ELF-1 (cell line): ENCODE measurements at places on chromosomes 16 and 17.

DNA sequence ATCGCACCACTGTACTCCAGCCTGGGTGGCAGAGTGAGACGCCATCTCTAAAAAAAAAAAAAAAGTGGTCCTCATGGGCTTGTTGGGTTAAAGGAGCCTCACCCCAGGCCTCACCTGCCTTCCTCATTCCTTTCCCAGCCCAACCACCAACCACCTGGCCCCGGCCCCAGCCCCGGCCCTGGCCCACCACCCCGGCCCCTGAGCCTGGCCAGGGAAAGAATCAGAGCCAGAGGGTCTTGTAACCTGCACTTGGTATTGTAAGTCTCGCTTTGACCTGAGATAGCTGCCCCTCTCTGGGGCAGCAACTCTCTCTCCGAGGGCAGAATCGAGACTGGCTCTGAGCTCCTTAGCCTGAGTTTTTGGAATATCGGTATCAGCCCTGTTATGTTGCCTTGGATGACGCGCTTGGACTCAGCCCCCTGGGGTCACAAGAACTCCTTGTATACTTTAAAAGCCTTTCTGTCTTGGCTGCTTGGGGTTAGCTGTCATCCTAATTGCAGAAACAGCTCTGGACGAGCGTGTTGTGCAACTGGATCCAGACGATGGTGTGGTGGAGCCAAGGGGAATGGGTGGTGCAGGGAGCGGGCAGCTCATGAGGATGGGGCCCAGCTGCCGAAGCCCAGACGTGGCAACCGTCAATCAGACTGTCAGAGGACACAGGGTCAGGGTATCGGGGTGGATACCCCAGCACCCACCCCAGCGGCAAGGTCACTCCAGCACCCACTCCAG is 14.6 kb downstream of the SMTNL2 start:
- peak; percentile 71 for DNase-seq

- DNase-seq: no peak
These were observed 12.3 kb upstream of the MC1R start for GRCh38 chr16:89906140-89907025.

DNA sequence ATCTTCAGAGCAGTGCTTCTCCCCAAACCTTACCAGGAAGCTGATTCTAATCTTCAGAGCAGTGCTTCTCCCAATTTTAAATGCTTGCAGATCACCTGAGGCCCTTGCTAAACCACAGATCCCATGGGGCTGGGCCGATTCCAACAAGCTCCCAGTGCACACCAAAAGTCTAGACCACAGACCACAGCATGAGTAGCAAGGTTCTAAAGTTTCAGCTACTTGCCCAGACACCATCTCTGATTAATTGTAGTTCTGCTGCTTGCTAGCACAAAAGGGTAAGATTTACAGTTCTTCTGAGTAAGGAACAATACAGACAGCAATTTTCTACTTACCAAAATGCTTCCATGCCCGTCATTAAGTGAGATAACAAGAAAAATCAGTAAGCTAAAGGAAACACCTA is 12.2 kb downstream of the CLEC3A start:
- no peak for DNase-seq

GRCh38 chr17:64739316-64740058 is 77.4 kb upstream of the SMURF2 start:
- DNase-seq: peak; percentile 5

DNA sequence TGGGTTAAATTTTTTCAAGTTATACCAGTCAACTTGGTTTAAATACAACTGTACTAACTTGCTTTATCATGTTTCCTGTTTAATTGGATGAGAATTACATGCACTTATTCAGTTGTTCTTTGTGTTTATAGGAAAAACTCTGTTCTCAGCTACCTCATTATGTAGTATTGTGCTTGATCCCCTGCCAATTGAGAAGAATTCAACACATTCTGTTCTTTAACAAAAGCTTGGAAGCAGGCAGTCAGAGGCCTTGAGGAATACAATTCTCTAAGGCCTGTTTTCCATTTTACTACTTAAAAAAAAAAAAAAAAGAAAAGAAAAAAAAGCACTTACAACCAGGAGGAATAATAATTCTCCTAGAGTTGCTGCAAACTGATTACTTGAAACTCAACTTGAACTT is 60.6 kb upstream of the CMIP start:
- DNase-seq: no peak

DNA sequence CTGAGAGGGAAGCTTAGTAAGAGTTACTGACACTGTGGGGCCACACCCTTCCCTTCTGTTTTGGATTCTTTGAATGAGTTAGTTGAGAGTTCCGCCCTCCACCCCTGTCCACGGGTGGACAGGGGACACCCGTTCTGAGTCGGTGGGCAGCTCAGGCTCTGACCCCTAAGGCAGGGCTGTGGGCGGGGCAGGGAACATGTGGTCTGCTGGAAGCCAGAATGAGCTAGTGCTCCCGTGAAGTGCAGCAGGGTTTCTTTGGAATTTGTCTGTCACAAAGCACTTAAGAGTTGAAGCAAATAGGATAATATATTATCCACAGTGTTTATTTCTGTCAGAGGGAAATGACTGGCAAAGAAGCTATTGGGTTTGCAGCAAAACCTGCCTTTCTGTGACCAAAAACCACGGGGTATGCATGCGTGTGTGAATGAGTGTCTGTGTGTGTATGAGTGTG is 90.1 kb downstream of the CLEC16A start:
- DNase-seq: no peak

- peak; percentile 6 for DNase-seq
These were observed 151.2 kb downstream of the TANC2 start for GRCh38 chr17:63116967-63117830.

DNA sequence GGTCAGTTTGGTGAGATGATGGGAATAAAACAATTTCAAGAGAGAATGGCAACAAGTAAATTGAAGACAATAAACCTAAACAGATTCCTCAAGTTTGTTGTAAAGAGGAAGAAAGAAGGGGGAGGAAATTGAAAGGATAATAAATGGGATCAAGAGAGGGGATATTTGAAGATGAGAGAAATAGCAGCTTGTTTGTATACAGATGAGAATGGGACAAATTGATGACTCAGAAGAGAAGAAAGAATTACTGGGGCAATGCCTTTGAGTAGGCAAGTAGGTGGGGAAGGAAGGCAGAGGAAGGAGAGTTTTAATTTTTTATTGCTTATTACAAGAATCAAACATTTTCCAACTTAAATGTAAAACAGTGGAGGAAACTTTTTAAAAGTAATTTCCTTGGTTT is 98.3 kb downstream of the CHD9 start:
- DNase-seq: no peak

DNA sequence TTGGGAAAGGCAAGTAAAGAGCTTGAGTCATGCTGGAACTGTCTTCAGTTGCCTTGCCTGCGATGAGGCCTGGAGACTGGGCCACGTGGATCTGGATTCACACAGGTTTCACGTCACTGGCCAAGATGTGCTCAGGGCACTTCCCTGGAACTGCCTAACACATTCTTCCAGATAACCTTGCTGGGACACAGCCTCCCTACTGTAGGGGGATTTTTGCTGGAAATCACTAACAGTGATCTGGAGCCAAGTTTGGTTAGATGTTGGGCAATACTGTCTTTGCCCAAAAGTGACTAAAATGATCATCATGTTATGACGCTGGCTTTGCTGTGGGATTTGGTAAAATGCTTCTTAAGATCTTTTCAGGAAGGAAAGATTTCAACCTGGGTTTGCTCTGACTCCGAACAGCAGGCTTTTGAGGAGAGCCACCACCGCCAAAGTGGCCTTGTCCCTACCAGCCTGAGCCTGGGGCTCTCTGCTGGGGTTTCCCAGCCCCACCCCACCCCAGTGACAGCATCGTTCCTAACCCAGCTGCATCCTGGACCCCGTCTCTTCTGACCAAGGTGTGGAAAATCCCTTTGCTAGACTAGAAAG is 14.7 kb downstream of the C1QTNF1 start:
- no peak for DNase-seq

- DNase-seq: no peak
These were observed 5.3 kb downstream of the CMTM4 start for GRCh38 chr16:66691234-66691633.

- DNase-seq: no peak
These were observed 20.9 kb downstream of the SOCS1 start for GRCh38 chr16:11234884-11235702.

GRCh38 chr16:84700446-84701300 is 873 bp downstream of the USP10 start:
- peak; percentile 41 for DNase-seq

GRCh38 chr16:46801428-46802049 is 29.4 kb downstream of the C16orf87 start:
- no peak for DNase-seq

DNA sequence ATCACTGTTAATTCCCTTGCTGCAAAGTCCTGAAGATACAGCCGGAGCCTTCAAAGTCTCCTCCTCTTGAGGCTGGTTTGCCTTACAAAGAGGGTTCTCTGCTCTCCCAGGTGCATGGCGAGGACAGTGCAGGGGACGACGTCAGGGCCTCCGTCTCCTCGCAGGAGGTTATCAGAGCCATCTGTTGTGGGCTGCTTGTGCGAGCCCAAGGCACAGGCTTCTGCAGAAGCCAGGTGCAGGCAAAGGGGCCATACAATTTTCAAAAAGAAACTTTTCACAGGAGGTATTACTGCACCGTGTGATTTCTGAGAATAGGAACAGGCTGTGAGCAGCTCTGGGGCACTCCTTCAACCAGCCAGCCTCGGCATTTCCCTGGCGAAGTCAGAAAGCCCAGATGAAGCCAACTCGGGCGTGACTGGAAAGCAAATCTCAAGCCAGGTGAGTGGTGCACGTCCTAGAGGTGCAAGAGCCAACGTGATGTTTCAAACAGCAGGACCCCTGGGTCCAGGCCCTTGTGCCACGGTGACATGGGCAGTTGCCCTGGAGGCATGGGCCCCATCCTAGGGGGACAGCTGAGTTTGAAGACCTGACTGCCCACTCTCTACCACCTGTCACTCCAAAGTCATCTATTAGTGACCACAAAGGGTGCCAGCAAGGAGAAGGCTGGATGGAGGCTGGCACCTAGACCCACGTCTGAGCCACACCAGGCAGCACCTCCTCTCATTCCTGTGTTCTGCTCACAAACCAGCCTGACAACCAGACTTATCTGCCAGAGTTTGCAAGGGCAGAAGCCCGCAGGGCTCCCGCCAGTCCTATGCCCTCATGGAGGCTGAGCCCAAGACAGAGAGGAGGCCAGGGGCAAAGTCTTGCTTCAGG is 68.6 kb downstream of the SMPD3 start:
- no peak for DNase-seq

DNA sequence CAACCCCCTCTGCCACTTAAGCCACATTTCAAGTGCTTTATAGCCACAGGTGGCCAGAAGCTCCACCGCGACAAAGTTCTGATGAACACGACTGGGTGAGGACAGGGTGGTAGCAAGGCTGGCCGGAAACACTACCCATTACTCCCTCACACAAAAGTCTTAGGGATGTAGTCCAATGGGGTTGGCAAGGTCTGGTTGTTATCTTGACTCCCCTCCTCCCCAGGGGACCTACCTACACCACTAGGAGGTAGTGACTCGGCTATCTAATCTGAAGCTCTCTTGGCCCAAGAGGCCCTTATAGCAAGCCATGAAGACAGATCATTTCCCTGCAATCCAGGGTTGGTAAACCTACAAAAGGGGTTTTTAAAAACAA is 8.4 kb downstream of the LITAFD start:
- DNase-seq: no peak

DNA sequence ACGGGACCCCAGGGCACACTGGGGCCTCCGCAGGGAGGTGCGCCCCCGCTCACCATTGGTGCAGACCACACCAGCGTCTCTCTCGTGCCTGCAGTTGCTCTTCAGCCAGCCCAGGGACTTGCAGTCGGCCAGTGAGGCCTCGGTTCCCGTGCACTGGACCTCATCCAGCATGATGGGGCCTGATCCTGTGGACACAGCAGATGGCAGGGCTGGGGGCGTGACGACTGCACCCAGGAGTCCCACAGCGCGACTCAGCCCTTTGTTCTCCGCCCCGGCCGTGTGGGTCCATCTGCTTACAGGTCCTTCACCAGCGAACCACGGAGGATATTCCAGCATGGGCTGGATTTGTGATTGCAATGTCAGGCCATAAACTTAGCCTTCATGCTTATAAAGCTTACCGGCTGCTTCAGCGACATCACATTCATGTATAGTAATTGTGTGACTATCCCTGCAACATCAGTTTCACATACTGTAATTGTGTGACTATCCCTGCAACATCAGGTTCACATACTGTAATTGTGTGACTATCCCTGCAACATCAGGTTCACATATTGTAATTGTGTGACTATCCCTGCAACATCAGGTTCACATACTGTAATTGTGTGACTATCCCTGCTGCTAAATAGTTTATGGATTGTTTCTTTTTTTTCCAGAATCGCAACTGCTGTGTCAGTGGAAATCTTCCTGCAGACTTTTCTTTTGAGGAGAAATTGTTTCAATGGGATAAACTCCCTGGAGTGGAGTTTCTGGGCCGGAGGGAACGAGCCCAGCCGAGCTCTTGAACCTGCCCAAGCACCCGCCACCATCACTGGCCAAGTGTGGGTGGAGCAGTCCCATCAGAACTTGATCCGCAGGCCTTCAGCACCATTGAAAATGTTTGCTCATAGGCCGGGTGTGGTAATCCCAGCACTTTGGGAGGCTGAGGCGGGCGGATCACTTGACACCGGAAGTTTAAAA is 4.8 kb downstream of the LGALS3BP start:
- peak; percentile 59 for DNase-seq

- no peak for DNase-seq
These were observed 31.6 kb upstream of the DNAH17 start for GRCh38 chr17:78608804-78609186.

DNA sequence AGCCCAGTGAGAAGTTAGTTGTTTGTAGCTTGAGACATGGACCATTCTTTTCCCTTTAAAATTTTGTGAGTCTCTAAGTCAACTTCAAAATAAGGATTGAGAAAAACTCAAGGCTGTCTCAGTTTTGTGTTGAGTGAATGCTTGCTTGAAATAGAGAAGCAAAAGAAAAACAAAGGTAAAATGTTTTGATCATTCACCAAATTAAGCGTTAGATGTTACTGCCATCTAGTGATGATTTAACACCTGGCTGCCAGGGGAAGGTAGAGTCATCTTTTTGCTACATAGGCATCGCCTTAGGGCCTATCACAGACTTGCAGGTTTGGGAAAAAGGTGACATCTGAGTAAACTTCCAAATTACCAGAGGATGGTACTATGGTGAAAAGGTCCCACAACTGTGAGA is 74.4 kb downstream of the PCTP start:
- no peak for DNase-seq

- no peak for DNase-seq
These were observed 45.1 kb downstream of the IRX6 start for GRCh38 chr16:55369151-55369550.

GRCh38 chr17:45430006-45430737 is 2.5 kb downstream of the ARHGAP27 start:
- DNase-seq: peak; percentile 41
